ENCODE measurements at places on chromosomes 16 and 17.

- no peak for DNase-seq
These were observed 873 bp downstream of the USP10 start for GRCh38 chr16:84700446-84701300.

DNA sequence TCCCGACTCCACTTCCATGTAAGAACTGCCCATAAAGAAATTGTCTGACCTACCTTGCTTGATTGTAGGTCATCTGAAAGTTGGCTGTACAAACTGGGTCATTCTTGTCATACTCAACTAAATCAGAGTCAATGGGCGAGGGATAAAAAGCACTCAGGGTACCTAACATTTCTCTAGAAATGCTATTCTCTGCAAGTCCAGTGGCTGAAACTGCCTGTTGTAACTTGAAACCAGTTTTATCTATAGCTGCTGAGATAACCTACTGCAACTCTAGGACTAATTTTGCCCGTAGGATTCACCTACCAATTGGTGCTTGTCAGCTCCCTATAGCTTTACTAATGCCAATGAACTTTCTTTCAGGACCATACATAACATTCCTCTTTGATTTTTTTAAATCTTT, 100.1 kb upstream of the GRIN2A start:
- no peak for DNase-seq

DNA sequence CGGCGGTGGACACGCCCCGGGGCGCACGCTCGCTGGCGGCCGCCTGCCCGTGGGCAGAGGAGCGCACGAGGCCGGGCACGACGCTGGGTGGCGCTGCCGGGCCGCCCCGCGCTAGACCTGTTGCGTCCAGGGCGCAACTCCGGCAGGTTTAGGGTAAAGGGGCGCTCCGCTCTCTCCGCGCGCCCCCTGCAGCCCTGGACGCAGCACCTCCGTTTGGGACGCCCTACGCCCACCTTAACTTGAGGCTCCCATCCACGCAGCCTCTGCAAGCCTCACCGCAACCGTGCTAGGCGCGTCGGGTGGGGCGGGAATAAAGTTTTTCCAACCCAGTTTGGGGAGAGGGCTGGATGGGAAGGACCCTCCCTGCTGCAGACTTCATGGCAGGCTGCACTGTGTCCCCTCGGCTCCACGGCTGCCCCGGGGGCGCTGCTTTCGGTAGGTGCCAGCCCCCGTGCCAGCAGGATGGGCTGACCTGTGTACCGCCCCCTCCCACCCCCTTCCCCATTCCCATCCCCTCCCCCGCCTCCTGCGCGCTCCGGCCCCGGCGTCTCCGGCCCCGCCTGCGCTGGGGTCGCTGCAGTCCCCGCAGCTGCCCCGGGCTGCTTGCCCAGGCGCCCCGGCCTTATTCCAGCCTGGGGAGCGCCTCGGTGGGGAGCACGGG, at the start of gene SYT17:
Gene SYT17, plus strand, starts transcription at position 531 of the 661 bp plus-strand sequence. CDS start 407 bp downstream, outside the sequence.
- DNase-seq, result no peak

DNA sequence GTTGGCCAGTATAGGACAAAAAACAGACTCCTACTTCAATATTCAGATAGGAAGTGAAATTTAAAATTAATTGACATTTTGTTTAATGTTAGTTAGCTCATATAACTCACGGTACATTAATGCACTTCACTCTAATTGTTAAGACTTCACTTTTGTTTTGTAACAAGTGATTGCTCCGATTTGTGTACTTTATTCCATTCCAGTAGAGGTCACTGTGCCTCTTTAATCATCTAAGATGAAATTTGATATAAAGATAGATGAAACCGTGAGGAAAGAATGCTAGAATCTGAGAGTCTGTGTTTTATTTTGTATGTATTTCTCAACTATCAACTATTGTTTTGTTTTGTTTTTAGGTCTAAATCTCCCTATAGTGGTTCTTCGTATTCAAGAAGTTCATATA, 29.0 kb downstream of the RBBP6 start:
- no peak for DNase-seq

GRCh38 chr17:17416007-17416399, 60.8 kb upstream of the MED9 start:
- no peak for DNase-seq

DNA sequence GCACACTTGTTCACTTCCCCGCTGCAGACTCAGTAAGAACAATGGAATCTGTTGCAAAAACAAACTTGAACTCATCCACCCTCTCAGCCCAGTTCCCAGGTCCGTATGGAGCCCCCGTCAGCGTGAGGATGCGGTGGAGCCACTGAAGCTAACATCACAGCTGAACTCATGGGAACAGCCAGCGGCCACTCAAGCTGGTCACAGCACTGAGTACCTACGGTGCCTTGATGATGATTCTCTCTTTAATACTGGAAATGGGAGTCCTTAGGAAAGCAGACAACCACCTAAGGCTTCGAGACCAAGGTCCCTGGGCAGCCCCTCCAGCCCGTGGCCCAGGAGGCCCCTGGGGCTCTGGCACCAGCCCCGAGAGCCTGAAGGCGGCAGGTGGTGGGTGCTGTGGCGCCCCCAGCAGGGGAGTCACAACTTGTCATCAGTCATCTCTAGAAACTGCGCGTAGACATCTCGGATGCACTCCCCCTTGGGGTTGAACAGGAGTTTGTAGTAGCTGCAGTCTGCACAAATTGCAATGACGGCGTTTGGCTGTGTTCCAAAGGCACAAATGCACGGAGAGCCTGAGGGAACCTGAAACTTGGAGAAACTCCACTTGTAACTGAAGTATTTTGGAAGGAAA, 31.0 kb upstream of the RHOT1 start:
- DNase-seq, result no peak

- DNase-seq, result no peak
These were observed 114.0 kb downstream of the FTO start for GRCh38 chr16:53817812-53818550.

- no peak for DNase-seq
These were observed 9.8 kb upstream of the CSNK1D start for GRCh38 chr17:82283208-82283749.

GRCh38 chr17:3511852-3512504, 36.2 kb downstream of the ASPA start:
- no peak for DNase-seq

GRCh38 chr17:61639818-61640217, 48.8 kb upstream of the NACA2 start:
- DNase-seq, result no peak

- DNase-seq, result no peak
These were observed 6.3 kb upstream of the CBFB start for GRCh38 chr16:67022531-67023214.

- no peak for DNase-seq
These were observed 10.6 kb upstream of the IL17C start for GRCh38 chr16:88627531-88628411.

DNA sequence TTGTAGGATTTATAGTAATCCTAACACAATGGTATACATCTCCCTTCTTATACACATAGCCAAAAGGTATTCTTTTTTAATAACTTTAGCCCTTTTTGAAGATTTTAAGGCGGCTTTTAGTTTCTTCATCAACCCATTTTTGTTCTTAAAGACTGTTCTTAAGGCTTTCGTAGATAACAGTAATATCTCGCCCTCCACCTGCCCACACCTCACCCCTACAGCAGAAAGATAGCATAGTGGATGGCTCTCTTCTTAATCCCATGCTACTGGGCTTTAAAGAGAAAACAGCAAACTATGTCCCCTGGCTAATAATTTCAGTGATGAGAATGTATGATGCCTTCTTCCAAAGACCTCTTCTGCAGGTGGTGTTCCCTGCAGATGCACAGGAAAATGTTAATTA, 8.6 kb downstream of the IGSF6 start:
- DNase-seq, result no peak

DNA sequence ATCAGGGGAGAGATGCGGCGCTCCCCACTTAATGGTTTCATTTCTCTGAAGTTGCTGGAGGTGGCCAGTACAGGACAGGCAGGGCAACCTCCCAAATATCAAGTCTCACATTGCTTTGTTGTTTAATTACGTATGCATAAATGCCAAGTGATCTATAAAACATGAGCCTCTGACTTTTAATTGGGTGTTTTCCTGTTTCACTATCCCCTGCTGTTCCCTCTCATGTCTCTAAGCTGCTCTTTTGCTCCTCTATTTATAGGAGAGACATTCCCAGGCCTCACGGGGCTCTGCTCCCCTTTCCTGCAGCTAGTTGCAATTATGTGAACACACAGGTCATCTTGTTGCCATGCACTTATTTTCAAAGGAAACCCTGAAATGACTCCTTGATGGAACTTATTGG, 1173.5 kb upstream of the GOT2 start:
- DNase-seq, result no peak

DNA sequence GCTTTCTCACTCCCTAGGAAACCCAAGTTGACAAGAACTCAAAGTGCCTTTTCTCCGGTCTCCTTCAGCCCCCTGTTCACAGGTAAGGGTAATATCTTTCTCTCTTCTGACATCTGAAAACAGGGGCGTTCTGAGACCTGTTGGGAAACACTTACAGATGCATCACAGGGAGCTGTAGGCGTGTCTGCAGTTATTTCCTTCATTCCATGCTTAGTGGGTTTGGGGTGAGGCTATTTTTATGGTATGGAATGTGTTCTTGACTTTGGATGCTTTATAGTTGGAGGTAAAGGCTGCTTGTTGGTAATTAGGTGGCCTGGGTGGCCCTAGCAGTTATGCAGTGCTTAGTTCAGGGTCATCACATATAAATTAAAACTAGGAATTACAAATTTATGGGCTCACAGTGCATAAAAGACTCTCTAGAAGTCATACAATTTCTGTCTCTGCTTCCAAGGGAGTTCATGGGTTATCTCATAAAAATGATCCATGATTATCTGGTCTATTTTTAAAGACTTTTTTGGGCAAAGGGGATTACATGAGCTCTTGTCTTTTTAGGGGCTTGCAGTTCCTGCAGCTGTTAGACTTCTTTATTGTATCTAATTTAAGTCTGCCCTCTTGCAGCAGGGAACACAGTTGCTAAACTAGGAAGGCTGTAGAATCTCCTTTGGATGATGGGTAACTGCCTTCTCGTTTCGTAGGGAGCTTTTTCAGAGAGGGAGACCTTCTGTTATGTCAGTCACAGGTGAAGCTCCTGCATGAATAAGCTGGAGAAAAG, 10.2 kb downstream of the SOCS7 start:
- no peak for DNase-seq

GRCh38 chr16:27461483-27462171, 59.7 kb downstream of the IL21R start:
- DNase-seq, result no peak

- no peak for DNase-seq
These were observed 110.4 kb upstream of the PMFBP1 start for GRCh38 chr16:72282362-72282761.

GRCh38 chr17:4569591-4569990, 9.2 kb upstream of the GGT6 start:
- DNase-seq, result no peak

DNA sequence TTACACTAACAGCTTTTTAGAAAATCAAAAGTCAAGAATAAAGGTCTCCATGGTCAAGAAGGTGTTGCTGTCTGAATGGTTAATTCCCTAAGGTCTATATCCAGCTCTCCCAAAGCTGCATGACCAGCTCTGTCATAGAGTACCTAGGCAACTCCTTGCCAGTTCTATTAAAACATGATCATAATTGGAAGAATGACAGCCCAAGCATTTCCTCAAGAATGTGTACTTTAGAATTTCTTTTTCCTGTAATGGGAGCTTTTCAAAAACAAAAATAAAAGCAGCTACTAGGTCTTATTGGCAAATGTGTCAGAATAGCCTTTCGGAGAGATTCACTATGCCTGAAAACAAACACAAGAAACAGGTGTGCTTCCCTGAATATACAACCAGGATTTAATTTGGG, 7.9 kb downstream of the SPOP start:
- DNase-seq, result no peak

GRCh38 chr17:73058022-73058421, 34.5 kb downstream of the SLC39A11 start:
- DNase-seq, result no peak

- no peak for DNase-seq
These were observed 13.8 kb downstream of the SMIM5 start for GRCh38 chr17:75647061-75647460.

GRCh38 chr17:20103454-20104446, 94.6 kb downstream of the SPECC1 start:
- no peak for DNase-seq

DNA sequence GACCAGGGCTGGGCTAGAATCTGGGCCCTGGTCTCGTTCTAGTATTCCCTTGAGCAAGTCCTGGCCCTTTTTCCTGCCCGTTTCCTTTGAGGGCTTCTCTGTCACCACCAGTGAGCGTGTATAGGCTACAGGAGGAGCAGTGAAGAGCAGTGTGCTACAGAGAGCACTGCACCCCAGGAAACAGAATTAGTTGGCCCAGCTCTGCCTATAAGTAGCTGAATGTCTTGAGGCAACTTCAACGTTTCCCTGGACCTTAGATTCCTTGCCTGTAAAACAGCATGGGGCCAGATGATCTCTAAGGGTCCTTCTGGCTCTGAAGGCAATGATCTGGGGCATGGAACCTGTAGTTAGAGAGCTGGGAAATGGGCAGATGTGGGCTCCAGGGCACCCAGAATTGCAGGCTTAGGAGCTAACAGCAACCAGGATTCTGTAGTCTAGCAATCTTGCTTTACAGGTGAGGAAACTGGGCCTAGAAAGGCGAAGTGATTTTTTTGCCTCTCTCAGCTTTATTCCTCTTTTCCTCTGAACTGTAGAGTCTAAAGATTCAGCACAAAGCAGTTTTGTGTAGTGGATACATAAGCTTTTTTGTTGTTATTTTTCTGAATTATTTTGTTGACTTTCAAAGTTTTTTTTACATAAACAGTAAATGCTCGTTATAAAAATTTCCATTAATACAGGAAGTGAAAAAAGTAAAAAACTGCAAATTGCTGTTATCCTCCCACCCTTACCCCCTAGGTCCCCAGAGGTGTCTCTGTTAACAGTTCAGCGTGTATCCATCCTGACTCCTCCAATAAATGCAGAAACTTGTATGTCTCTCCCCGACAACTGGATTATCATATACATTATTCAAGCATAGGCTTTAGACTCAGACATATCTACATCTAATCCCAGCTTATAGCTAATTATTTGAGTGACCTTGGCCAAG, 1.7 kb upstream of the MYL4 start:
- DNase-seq, result no peak

GRCh38 chr17:72338847-72339790, 218.3 kb downstream of the SOX9 start:
- DNase-seq, result no peak

DNA sequence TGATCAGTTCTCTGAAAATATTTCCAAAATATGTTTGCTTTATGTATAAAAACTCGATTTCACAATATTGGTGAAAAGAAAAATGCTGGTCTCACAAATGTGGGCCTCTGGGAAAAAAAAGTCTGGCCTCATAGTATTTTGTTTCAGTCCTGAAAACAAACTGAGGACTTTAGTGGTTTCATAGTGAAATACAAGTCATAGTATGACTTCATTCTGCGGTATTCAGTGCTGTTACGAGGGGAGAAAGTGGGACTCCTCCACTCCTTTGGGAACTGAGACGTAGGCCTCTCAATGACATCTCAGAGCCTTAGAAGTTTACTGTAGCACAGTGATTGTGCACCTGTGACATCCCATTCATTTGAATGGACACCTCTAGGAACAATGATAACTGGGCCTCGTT, 56.0 kb downstream of the CYB561 start:
- DNase-seq, result no peak
